CD4-positive, alpha-beta T cell treated with Interleukin-4 for 1 hour (primary cell): ENCODE measurements at places on chromosomes 1 and 21.
A peak's percentile ranks its signal among the peaks of the same experiment; 100 is the strongest.

DNA sequence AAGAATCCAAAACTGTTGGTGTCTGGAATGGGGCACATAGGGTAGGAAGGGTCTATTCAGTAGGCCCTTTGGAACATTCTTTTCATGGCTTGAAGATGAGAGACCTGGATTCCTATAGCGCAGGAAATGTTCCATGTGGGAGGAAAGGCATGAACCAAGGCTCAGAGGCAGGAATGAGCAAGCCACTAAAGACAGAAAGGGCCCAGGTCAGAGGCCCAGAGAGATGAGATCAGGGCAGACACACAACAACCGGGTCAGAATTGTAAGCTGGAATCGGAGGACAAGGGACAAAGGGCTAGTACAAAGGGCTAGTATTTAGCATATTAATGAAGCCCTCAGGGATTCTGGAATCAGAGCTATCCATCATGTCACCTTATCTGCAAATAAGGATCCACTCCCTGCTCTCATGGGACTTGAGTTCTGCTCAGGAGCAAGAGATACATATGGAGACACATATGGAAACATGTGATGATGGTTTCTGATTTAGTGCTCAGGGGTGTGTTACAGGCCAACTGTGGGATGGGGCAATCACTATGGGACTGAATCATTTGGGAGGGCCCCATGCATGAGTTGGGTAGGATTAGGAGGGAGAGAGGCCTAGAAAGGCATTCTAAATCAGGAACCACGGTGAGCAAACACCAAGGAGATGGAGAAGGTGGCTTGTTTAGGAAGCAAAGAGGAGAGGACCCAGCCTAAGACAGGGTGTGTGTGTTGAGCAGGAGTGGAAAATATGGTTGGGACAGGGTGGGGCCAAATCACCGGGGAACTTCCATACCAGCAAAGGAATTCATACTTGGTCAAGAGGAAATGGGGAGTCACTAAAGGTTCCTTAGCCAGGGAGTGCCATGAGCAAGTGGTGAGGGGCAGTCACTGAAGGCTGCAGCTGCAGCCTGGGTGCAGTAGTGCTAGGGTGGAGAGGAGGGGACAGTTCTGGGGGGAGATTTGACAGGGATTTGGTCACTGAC lies 8.6 kb downstream of the NECTIN4 start:
- no peak for DNase-seq

DNA sequence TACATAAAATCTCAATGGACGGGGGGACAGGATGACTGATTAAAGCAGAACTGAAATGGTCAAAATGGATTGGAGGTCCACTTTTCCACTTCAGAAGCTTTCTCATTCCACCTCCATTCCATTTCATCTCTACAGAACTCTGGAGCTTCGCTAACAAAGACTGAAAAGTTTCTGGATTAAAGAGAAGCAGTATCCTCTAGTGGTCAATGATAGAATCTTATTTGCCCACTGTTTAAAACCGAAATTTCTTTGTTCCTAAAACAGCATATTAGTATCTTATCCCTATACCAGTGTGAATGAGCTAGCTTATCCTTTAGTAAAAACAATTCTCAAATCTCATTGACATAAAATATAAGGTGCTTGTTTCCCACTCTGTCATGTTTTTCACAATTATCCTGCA lies 890.6 kb downstream of the KCNT2 start:
- DNase-seq: no peak

GRCh38 chr21:25791319-25791718 lies 56.5 kb downstream of the GABPA start:
- DNase-seq: no peak

DNA sequence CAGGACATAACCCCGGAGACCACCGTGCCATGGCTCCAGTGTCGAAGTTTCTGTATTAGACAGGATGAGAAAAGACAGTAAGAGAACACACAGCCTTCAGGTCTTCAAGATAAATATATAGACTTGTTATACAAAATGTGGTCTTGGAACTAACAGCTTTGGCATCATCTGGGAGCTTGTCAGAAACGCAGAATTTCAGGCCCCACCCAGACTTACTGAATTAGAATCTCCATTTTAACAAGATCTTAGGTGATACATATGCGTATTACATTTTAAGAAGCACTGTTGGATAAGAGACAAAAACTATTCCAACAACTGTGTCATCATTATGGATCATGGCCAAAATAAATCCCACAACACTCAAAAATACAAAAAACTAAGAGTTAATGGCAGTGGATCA lies 239.3 kb downstream of the ASTN1 start:
- DNase-seq: no peak

DNA sequence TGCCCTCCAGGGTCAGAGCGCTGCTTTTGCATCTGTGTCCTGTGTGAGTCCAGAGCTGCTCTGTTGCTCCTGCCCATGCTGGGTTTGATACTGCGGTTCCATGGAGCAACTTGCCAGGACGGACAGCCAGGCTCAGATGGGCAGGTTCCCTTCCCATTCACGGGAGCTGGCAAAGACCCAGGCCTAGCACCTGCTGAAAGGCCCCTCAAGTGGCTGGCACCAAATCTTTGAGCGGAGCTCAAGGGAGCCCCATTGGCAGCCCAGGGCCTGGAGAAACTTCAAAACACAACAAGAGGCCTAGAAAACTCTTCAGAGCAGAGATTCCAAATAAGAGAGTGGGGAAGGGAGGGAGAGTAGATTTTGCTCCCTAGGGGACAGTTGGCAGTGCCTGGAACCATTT lies 97.2 kb downstream of the ACTL8 start:
- no peak for DNase-seq

GRCh38 chr1:37486680-37487618 lies 12.6 kb downstream of the ZC3H12A start:
- peak; percentile 74 for DNase-seq

DNA sequence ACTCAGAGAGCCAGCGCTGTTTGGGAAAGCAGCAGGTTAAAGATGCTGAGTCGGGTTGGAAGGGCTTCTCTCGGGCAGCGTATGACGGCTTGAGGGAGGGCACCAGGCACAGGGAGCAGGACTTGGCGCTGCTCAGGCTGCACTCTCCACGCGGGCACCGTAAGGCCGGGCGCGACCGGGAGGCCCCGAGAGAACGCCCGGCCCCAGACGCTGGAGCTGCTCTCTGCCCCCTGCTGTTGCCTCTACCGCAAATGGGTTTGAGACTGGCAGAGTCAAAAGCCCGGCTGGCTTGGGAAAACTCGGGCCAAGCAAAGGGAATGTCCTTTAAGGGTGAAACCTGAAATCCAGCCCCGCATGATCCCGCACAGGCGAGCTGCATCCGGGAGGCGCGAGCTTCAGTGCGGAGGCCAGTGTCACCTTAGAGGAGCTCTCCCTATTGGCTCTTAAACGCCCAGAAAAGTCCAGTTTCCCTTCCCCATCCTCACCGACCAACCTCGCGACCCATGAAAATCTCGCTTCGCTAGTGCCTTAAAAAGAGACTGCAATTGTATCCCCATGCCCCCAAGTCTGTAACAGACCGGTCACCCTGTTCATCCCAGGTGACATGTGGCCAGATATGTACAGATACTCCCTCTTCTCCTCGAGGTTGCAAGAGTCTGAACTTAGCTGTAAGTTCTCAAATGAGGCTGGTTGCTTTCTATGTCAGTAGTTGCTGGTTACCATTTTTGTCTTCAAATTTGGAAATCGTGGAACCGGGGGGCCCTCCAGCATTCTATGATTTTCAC lies 1.1 kb downstream of the PRRX1 start:
- no peak for DNase-seq

- DNase-seq: no peak
These were observed 10.2 kb downstream of the DDI2 start for GRCh38 chr1:15627343-15627988.

GRCh38 chr1:224081604-224082003 lies 32.3 kb upstream of the FBXO28 start:
- no peak for DNase-seq

DNA sequence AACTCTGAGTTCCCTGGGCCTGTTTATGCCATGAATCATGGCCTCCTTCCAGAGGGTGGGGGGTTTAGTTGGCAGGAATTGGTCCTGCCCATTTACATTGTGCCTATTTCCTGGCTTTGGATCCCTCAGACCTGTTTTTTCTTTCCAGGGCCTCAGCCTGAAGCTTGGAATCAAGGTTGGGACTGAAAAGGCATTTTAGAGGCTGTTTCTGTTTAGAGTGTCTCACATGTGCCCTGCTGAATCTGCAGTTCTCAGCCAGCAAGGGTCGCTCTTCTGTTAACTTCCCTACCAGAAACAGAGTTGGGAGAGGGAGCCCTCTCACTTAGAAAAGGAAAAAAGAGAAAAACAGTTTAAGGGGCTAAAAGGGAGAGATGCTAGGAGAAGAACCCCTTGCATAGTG lies 191.1 kb downstream of the PTPRC start:
- no peak for DNase-seq

DNA sequence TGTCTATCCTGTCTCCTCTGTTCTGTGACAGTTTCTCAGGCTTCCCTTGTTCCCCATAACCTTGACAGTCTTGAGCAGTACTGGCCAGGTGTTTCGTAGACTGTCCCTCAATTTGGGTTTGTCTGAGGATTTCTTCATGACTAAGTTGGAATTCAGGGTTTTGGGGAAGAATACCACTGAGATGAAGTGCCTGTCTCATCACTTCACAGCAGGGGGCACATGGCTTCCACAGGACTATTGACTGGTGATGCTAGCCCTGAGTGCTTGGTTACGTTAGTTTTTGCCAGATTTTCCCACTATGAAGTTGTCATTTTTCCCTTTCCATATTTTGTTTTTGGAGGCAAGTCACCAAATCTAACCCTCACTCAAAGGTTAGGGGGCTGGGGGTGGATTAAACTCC lies 45.7 kb downstream of the CDCP2 start:
- DNase-seq: no peak

GRCh38 chr1:223224465-223224864 lies 81.4 kb upstream of the TLR5 start:
- DNase-seq: no peak

DNA sequence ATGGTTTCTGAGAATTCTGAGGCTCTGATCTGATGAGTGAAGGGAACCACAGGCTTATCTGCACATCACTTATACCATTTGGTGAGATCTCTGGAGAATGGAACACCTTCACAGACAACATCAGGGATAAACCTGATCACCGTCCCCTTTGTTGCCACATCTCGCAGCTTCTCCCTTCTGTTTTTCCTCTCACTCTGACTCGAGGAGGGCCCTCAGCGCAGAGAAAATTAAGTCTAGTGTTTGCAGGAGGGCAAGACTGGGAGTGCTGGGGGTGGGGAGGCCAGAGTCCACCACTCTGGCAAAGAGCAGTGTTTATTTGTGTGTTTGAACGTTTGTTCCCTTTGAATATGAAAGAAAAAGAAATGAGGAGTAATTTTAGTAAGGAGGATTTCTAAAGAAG lies 29.0 kb upstream of the BATF3 start:
- no peak for DNase-seq

GRCh38 chr1:112872551-112872962 lies 83.4 kb downstream of the SLC16A1 start:
- no peak for DNase-seq

- peak; percentile 58 for DNase-seq
These were observed 255.8 kb upstream of the CACYBP start for GRCh38 chr1:174743654-174744561.

GRCh38 chr21:35954066-35954465 lies 106.3 kb downstream of the SETD4 start:
- DNase-seq: no peak

- DNase-seq: no peak
These were observed 40.8 kb upstream of the TINAGL1 start for GRCh38 chr1:31535561-31535960.

DNA sequence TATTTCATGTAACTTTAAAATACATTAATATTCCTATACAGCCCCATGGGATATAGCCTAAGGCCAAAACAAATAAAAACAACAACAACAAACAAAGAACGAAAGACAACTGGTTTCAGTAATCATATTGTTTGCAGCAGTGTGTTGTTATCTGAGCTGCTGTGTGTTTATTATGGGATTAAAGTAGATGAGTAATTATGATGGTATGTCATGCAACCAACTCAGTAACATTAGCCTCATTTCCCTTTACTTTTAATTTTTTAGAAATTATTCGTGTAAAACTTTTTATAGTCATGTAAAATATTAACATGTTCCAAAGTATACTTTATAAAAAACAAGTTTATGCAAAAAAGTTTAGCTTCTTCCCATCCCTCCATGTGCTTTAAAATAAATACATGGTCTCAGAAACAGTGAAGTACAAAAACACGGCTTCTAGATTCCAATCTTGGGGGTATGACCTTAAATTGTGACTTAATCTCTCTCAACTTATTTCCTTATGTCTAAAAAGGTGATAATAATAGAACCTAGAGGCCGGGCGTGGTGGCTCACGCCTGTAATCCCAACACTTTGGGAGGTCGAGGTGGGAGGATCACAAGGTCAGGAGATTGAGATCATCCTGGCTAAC lies 176.1 kb downstream of the SLC45A1 start:
- DNase-seq: no peak

DNA sequence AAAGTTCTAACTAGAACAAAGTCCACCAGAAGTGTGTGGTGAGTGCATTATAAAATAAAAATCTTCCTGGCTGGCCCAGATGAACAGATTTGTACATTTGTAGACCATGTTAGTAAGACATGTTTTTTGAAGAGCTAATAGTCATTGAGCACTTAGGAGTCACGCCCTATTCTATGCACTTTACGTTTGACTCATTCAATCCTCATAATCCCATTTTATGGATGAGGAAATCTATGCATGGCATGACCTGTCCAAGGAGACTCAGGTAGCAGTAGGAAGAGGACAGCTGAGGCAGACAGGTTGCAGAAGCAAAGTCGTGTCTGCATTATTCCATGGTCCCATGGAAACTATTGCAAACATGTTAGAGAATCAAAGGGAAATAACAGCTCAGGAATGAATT lies 30.3 kb upstream of the LPAR3 start:
- DNase-seq: no peak

DNA sequence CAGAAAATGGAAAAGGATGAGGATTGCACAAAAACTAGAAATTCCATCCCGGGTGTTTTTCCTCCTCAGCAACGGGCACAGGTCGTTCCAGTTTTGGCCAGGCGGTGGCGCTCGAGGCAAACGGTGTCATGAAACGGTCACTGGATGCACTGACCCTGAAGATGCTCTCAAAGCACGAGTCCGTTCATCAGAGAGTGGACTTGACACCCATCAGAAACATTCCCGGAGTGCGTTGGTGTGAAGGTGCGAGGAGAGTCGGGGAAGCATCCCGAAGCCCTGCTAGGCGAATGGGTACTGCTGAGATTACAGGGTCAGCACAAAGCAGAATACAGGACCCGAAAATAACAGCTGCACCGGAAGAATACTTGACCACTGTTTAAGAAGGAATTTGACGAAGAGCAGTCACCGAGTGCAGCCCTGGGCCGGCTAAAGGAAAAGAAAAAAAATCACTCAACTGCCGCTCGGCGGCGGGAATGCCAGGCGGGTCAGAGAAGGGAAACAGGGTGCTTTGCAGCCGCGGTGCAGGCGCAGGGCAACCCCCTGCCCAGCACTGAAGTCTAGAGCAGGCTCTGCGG lies 71.7 kb upstream of the ETS2 start:
- peak; percentile 69 for DNase-seq

- no peak for DNase-seq
These were observed 24.8 kb downstream of the PHTF1 start for GRCh38 chr1:113734357-113735055.

DNA sequence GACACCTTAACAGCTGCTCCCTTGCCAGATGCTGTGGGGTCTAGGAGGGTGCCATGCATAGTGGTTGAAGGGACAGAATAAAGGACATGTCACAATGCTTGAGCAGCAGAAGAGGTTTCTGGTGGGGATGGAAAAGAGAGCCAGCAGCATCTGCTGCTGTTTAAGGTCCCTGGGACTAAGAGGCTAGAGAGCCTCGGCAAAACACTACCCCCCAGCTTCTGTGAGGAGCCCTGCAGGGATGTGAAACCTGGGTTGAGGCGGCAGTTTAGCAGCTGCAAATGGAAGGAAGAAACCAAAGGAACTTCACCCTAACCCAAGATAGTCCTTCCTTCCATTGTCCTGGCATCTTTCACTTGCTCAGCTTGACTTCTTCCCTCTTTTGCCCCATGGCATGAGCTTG lies 39.4 kb downstream of the PLXNA2 start:
- DNase-seq: no peak
